MG63 (cell line): ENCODE measurements at places on chromosomes 7 and 10. TPM values are rescaled to one million over a fixed set of nuclear protein-coding genes. Genes with fewer than 3 reads are reported as not detected.

The MAPK8 gene
- 47.2 and 101 TPM in 2 replicates for total RNA-seq

GRCh38 chr7:107998660-107999480, 4.1 kb downstream of the LAMB1 start:
- DNase-seq: no peak

DNA sequence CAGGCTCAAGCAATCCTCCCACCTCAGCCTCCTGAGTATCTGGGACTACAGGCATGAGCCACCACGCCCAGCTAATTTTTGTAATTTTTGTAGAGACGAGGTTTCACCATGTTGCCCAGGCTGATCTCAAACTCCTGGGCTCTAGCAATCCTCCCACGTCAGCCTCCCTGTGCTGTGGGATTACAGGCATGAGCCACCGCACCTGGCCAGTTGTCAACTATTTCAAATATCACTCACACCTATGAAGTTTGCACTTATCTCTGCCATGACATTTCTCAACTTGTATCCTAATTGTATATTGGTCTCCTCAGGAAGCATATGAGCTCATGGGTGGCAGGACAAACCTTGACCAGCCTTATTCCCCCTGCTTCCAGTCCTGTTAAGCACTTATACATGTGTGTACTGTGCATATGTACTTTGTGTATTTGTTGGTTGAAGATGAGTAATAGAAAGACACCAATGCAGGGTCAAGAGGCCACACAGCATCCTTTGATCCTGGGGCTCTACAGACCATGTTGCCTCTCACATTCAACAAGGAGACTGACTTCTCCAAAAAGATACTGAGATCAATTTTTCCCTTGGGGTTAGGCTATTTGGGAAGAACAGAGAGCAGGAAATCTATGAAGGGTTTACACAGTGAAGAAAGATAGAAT, 82.2 kb downstream of the SLC16A9 start:
- DNase-seq: no peak

DNA sequence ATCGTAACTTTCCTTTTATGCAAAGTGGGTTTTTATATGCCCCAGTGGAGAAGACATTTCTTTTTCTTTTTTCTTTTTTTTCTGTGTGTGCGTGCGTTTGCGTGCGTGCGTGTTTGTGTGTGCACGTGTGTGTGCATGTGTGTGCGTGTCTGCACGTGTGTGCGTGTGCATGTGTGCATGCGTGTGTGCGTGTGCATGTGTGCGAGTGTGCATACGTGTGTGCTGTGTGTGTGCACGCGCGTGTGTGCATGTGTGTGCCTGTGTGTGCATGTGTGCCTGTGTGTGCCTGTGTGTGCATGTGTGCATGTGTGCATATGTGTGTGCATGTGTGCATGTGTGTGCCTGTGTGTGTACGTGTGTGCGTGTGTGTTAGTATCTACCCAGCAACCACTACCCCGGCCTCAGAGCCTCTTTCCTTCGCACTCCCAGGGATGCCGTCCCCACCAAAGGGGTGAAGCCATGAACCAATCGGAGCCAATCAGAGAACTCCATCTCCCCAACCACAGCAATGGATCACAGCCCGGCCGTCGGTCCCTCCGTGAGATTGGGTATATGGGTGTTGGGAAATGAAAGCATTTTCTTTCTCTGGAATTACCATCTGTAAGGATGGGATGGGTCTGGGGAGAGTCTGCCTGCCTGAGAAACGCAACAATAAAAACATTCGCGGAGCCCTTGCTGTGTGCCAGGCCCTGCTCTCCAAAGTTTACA, 92.3 kb downstream of the ELFN1 start:
- no peak for DNase-seq

GRCh38 chr10:4780782-4781181, 45.2 kb upstream of the AKR1E2 start:
- no peak for DNase-seq
